ENCODE measurements at places on chromosomes 6 and 20.

DNA sequence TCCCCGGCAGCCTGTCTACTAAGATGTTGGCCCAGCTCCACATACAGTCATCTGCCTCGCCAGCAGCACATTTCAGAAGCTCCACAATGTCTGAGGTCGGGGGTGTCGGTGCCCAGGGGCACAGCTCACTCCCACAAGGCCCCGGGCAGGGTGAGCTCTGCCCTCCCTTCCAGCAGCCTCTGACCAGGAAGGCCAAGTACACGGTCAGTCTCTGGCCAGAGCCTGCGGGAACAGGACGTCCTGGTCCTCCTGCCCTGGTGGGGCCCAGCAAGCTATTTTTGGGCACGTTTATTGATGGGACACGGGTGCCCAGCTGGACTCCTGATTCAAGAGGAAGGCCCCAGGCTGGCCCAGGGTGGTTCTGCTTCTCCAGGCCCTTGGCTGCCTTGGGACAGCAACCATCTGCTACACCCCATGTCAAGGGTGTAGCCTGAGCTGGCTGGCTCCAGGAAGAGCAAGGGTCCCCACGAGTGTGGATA lies 114.9 kb upstream of the PTPN1 start:
- DNase-seq = peak; percentile 40

GRCh38 chr20:19903168-19903811 lies 113.9 kb upstream of the NAA20 start:
- DNase-seq = no peak

DNA sequence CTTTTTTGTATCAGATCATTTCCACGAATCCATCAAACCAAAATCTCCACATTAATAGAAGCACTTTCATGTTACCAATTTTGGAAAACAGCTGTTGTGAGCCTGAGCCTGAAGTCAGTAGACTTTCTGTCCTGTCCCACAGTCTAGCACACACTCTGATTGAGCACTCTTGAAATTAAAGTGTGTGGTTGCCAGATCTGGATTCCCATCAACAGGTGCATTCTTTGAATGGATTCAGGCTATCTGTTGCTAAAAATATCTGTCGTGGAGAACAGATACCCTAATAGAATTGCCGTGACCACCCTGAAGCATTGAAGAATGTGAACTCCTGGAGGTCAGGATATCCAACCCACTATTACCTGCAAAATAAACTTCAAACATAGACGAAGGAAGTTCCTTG lies 73.3 kb downstream of the TFAP2A start:
- no peak for DNase-seq

DNA sequence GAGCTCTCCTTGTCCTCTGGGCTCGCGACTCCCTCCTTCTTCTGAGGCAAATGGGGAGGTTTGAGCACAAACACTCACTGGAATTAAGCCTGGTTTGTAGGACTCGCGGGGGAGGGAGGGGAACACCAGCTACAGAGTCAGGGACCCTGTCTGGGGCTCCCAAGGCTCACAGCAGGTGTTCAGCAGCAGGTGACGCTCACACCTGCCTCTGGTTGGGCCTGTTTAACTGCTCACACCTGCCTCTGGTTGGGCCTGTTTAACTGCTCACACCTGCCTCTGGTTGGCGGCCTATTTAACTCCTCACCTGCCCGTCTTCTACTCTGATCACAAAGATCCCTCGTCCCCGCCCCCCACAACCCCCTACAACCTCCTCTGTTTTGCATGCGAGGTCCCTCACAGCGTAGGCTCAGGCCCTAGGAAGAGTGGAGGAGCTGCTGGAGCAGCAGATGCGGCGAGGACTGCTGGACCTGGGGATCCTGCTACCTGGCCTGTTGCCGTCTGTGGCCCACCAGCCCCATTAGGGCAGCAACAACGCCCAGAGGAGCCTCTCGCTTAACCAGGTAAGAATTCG lies 181.9 kb downstream of the ERMARD start:
- DNase-seq = no peak

DNA sequence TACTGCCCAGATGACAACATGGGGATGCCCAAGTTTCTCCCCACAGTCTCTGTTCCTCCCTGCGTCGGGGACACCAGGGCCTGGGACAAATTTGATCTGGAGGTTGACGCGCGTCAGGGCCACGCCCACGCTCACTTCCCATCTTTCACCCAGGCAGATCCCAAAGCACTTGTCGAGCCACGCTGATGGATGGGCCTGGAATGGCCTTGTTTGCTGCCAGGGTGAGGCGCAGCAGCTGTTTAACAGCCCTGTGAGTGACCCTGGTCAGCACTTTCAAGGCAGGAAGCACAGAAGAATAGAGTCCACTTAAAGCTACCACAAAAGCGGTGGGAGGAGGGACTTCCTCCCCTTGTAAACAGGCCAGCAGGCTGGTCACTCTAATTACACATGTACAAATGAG lies 324.7 kb upstream of the JARID2 start:
- DNase-seq = peak; percentile 52

GRCh38 chr6:132132924-132133639 lies 181.9 kb upstream of the CCN2 start:
- peak; percentile 60 for DNase-seq

DNA sequence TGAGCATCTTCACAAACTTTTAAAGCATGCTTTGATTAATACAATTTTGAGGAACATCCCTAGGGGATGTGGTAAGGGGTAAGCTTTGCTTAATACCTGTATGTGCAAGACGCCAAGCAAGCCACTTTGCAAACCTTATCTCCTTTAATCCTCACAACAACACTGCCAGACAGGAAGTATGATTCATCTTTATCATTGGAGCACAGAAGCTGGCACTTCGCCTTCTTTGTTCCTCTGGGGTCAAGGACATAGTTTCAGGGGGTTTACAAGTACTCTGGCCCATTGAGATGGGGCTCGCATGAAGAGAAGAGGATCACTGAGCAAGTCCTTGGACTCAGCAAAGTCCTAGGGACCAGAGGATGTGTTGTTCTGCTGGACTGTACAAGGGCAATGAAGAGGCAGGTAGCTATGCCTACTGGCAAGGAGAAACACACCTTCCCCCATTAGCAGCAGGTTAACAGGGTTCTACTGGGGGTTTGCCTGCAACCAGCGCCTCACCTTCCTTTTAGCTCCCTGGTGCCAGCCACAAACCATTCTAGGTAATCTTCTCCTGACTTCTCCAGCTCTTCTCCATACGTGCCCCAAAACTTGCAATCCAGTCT lies 8.8 kb downstream of the TMEM244 start:
- no peak for DNase-seq

DNA sequence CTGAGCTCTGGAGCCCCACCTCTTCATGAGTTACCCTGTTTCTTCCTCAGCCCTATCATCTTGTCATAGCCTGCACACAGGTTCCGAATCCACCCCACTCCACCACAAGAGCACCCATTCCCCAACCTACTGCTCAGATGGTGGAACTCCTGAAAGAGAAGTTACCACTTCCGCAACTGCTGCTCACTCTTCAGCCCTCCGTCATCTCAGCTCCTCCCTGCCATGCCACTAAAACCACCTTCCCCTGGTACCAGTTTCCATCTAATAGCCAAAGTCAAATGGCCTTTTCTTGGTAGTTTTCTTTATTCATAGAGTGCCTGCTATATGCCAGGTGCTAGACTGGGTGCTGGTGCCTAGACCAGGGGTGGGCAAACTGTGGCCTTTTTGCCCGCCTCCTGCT lies 3.9 kb downstream of the RAB22A start:
- no peak for DNase-seq

GRCh38 chr20:14064333-14064732 lies 69.0 kb downstream of the MACROD2 start:
- DNase-seq = no peak

GRCh38 chr20:11204926-11205768 lies 531.3 kb upstream of the JAG1 start:
- DNase-seq = peak; percentile 71

GRCh38 chr20:45890985-45891983 lies at the start of the genes CTSA and NEURL2:
TSS of gene CTSA (plus strand) at chr20:45891335. CDS start at chr20:45891569, 234 bp downstream.
TSS of gene NEURL2 (minus strand) at chr20:45891208. CDS start at chr20:45890991, 217 bp downstream.
- DNase-seq = peak; percentile 95

DNA sequence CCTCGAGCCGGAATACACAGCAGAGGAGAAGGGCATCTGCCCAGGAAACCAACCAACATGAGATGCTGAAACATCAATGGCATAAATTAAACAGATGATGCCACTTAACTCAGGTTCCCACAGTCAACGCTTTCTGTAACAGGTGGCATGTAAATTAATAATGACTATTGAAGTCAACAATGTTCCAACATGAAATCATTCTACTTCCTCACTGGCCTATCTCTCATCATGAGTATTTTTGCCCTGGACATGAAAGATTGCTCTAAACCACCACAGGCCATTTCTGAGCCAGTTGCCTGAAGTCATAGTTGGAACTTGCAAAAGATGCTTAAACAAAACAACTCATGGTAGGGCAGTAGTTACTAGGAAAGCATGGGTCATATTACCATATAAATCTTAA lies 397.9 kb upstream of the JARID2 start:
- DNase-seq = no peak

DNA sequence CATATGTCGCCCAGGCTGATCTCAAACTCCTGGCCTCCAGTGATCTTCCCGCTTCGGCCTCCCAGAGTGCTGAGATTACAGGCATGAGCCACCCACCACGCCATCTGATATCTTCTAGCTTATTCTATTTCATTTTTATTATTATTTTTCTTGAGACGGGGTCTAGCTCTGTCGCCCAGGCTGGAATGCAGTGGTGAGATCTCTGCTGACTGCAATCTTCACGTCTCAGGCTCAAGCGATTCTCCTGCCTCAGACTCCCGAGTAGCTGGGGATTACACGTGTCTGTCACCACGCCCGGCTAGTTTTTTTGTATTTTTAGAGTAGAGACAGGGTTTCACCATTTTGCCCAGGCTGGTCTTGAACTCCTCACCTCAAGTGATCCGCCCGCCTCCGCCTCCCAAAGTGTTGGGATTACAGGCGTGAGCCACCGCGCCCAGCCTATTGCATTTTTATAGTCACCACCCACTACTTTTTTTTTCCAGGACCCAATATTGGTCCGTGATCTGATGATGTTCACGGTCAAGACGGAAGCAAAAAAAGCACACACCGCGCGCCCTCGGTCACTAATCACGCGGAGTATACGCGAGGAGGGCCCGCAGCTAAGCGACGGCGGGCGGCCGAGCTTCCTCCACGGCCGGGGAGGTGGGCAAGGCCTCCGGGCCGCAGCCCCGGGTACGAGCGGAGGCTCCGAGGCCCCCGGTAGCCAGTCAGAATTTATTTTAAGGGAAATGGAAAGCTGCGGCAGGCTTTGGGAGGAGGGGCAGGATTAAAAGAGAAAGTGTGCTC lies 1.1 kb upstream of the LSM14B start:
- no peak for DNase-seq

GRCh38 chr20:53059848-53060247 lies 87.7 kb downstream of the TSHZ2 start:
- no peak for DNase-seq

- DNase-seq = no peak
Observed at GRCh38 chr6:164102693-164103092, 688.2 kb downstream of the QKI start.

DNA sequence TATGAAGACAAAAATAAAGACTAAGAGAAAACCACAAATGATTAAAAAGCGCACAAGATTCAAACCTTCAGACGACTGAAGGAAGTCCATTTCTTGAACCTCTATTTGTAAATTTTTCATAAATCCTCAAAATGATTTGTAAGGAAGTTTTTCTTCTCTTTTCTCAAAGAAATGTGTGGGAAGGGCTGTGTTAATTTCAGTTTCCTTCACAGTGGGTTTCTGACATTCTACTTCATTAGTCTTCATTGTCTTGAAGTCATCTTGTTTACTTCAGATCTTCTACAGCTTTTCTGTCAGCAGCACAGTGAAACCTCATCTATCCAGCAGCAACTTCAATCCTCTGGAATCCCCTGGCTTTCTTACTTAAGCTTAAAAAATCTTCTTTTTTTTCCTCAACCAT lies 87.6 kb upstream of the MYLIP start:
- DNase-seq = no peak

GRCh38 chr6:43706788-43707187 lies 19.2 kb upstream of the MRPS18A start:
- DNase-seq = no peak

GRCh38 chr6:166050559-166050958 lies 117.1 kb downstream of the TBXT start:
- DNase-seq = no peak

DNA sequence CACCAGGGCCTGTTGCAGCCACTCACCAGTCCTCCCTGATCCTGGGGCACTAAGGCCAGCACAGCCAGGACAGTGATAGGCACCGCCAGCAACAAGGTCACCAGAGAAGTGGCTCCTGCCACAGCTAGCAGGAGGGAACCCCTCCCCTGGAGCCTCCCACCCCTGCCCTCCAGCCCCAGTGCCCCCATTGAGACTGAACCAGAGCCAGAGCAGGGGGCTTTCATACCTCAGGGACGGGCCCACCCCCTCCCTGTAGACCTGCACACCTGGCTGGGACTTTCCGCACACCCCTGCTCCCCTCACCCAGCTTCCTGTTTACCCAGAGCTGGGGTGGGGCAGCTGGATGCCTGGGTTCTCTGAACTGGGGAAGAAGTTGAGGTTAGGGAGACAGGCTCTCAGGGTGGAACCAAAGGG lies at the start of gene LTB:
Gene LTB, minus strand, starts transcription at position 195 of the 414 bp plus-strand sequence. Its CDS starts 7 bp downstream, at position 188.
- DNase-seq = no peak

- DNase-seq = no peak
Observed at GRCh38 chr6:45044510-45045252, 283.4 kb upstream of the RUNX2 start.

DNA sequence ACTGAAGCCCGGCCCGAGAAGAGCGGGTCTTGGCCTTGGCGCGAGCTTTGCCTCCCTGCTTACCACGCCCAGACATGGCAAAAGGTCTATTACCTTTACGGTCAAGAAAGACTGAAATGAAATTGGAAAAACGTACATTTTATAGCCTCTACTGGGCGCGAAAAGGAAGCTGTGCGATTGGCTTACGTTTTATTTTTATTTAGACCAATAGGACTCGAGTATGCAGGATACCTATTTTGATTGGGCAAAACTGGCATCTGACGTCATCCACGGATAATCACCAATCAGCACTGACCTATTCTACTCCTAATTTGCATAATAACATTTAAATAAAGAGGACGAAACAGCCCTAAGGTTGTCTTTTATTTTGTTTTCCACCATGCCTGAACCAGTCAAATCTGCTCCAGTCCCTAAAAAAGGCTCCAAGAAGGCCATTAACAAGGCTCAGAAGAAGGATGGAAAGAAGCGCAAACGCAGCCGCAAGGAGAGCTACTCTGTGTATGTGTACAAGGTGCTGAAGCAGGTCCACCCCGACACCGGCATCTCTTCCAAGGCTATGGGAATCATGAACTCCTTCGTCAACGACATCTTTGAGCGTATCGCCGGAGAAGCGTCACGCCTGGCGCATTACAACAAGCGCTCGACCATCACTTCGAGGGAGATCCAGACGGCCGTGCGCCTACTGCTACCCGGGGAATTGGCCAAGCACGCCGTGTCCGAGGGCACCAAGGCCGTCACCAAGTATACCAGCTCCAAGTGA lies 97.4 kb downstream of the OR2B2 start:
- DNase-seq = peak; percentile 96

GRCh38 chr20:20837574-20838021 lies 125.2 kb upstream of the RALGAPA2 start:
- DNase-seq = peak; percentile 68

GRCh38 chr6:74333406-74333805 lies 637.4 kb downstream of the CD109 start:
- no peak for DNase-seq
